ENCODE measurements at places on chromosomes 11 and 22.

DNA sequence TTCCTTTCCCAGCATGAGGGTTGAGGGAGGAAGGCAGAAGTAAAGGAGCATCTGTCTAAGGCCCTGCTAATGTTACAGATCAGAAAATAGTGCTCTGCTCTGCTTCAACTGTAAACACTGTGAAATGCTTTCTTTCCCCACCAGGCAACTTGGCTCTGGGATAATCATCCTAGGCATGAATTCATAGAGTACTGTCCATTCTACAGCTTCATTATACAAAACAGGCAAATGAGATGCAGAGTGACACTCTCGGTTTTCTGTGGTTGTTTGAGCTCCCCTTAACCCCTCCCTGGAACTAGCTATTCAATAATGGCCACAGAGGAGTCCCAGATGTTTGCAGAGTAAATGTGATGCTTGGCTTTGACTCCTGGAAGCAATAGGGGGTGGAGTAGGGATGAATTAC lies 184.3 kb upstream of the CTSC start:
- DNase-seq, result no peak

- no peak for DNase-seq
Observed at GRCh38 chr11:44219830-44220796, 89.8 kb downstream of the ALX4 start.

DNA sequence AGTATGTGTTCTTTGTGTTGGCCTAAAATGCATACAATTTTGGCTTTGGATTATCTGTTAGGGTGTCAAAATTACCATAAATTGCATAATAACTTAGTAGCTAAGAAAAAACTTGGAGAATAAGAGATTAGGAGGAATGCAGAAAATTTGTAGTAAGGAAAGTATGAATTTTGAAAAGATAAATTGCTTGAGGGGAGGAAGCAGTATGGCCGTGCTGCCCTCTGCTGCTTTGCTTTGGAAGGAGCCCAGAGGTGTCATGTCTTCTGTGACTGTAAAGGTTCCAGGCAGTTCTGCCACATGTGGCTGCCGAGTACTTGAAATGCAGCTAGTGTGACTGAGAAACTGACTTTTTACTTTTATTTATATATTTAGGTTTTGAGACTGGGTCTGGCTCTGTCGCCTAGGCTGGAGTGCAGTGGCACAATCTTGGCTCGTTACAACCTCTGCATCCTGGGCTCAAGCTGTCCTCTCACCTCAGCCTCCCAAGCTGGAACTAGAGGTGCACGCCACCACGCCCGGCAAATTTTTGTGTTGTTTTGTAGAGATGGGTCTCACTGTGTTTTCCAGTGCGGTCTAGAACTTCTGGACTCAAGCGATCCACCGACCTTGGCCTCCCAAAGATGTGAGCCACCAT lies 1.8 kb downstream of the ADSL start:
- no peak for DNase-seq

DNA sequence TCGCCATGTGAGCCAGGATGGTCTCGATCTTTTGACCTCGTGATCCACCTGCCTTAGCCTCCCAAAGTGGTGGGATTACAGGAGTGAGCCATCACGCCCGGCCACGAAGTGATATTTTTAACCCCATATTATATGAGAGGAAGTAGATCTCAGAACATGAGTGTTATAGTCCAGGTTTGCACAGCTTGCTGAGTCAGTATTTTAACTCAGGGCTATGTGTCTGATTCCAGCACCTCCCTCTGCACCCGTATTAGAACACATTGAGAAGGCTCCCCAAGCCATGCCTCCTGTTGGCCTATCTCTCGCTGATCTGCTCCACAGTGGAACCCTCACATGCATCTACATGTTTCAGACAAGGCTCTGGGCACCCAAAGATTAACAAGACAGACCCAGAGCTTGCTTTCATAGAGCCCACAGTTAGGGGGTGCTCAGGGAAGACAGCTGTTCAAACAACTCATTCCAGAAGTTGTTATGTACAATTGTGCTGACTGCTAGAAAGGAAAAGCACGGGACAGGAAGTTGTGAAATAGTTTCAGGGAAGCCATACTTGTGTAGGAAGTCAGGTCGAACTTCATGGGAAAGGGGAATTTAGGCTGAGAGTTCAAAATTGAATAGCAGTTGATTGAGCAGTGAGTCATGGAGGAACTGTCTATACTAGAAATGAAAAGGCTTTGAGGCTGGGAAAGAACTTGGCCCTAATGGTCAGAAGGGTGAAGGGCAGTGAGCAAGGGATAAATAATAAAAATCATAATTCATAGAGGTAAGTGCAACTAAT lies 49.3 kb upstream of the CLPB start:
- no peak for DNase-seq

DNA sequence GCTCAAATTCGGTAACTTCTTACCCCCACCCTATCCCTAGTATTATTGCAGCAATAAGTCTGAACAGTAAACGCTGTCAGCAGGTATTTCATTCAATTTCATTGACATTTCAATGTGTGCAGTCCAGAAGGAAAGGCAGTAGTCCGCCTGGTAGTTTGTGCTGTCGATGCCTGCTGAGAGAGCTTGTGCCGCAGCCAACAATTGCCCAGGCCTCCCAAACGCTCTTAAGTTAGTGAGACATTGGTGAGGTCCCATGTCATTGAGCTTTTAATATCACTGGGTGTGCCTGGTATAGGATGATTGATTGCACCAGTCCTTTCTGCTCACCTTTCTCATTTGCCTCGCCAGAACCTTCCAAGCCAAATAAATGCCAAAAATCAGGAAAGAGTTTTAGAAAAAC lies 28.1 kb downstream of the ALKBH3 start:
- DNase-seq, result no peak

GRCh38 chr22:49906799-49907290 lies 11.4 kb downstream of the ALG12 start:
- no peak for DNase-seq

DNA sequence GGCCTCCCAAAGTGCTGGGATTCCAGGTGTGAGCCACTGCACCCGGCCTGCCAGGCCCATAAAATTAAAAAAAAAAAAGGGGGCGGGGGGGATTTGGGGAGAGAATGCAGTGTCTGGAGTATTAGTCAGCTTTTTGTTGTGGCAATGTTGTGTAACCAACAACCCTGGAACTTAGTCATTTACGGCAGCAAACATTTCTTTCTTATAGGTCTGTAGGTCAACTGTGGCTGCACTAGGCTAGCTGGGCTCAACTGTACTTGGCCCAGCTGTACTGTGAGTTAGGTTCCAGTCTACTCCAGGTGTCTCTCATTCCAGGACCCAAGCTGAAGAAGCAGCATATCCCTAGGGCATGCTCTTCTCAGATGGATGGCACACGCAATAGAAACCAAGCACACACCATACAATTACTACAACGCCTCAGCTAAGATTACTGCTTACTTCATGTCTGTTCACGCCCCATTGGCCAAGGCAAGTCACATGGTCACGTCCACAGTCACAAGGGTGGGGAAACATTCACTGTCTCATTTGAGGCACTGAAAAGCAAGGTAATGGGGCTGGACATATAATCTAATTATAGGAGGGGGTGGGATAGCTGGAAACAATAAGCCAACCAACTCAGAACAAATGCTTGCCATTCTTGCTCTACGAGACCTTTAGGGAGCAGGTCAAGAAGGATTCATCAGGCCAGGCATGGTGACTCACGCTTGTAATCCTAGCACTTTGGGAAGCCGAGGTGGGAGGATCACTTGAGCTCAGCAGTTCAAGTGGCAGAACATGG lies 10.4 kb upstream of the SPINDOC start:
- DNase-seq, result no peak

DNA sequence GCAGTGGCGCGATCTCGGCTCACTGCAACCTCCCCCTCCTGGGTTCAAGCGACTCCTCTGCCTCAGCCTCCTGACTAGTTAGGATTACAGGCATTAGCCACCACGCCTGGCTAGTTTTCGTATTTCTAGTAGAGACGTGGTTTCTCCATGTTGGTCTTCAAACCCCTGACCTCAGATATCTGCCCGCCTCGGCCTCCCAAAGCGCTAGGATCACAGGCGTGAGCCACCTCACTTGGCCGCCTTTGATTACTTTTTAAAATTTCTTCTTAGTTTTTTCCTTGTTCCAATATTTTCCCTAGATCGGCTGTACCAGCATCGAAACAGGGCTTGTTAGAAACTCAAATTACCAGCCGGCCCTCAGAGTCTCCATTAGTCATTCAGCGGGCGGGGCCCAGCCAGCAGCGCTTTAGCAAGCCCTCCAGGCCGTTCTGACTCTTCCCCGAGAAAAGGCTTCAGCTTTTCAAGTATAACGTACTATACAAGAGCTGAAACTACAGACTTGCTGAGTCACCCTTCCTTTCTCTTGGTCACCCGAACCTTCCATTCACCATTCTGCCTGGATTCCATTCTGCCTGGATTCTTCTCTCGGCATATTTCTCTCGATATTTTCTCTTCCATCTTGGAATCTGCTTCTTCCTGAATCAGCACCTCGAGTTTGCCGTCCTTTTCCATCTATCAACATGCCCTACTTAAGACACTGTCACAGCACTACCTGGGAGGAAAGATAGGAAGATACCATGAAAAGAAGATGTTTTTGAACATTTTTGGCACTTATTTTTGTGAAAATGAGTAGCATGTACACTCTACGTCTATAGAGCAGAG lies 6.7 kb upstream of the CAPRIN1 start:
- DNase-seq, result no peak

- no peak for DNase-seq
Observed at GRCh38 chr22:34102633-34103032, 182.4 kb upstream of the LARGE1 start.

- DNase-seq, result no peak
Observed at GRCh38 chr11:132792341-132793140, 739.8 kb downstream of the OPCML start.

DNA sequence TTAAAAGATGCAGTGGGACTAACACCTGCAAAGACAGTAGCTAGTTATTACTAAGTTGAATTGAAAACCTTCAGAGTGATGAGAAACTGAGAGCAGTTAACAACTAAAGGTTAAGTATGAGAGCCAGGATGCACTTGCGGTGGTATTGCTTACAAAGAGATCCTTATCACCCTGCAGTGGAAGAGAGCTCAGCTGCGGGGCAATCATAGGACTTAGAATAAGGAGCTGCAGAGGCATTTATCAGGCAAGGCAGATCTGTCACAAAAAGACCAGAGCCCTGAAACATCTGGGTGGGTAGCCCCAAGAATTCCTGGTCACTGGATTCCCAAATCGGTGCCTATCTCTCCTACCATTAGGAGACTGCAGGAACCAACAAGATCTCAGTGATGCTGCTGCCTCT lies 34.3 kb upstream of the CFAP300 start:
- no peak for DNase-seq

GRCh38 chr11:36564376-36565030 lies 3.3 kb upstream of the RAG1 start:
- DNase-seq, result no peak

GRCh38 chr22:47594836-47595521 lies 832.5 kb downstream of the TBC1D22A start:
- no peak for DNase-seq

- no peak for DNase-seq
Observed at GRCh38 chr11:113449743-113450142, 25.5 kb downstream of the DRD2 start.

DNA sequence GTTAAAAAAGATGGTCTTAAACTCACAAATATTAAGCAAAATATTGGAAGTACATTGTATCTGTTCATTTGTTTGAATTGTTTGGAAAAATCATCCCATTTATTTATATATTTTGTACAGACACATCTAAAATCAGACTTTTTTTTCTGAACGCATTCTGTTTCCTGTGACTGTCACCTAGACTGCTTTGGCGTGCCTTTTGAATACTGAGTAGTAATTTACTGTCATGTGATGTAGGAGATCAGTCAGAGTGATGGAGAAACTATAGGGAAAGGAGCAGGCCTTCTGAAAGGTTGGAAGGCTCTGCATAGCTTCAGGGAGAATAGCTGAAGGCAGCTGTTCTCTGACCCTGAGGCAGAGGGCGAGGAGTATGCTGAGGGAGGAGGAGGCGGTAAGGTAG lies 452.0 kb upstream of the ARHGAP42 start:
- DNase-seq, result no peak

DNA sequence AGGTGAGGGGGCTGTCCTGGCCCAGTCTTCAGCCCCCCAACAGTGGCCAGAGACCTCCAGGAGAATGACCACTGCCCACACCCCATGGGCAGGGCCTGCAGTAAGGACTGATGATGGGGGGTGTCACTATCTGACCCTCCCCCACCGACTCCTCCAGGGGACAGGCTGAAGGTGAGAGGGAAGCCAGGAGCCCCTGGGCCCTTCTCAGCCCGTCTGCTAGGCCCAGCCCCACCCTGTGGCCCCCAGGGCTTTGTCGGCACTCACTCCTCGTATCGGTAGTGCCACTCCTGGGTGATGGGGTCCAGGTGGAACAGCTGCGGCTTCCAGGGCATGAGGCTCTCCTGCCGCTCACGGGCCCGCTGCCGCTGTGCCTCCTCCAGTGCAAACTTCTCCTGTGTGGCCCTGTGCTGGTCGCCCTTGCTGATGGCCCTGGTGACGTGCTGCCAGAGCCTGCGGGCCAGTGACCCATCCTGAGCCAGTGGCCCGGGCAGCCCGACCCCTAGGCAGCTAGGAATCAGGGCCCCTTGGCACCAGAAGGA lies 35.4 kb upstream of the CARS1 start:
- no peak for DNase-seq

DNA sequence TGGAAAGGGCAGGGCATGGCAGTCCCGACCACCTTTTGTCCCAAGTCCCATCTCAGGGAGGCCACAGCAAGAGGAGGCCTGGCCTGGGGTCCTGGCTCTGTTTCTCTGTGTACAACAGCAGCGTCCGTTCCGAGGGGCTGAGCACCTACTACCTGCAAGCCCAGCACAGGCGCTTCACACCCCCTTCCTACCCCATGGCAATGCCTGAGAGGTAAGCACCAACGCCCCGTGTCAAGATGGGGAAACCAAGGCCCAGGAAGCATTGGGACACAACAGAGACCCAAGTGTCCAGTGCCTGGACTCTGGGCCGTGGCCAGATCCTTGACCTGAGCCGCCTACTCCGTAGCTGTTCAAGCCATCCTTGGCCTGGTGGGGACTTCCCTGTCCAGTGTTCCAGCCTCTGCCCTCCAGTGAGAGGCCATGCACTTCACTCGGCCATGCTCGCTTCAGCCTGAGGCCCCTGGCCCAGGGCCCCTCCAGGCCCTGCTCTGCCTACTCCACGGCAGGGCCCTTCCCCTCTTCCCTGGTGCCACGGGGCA lies 14.3 kb upstream of the TCF20 start:
- DNase-seq, result no peak
